ENCODE measurements at places on chromosomes 2 and 18.

DNA sequence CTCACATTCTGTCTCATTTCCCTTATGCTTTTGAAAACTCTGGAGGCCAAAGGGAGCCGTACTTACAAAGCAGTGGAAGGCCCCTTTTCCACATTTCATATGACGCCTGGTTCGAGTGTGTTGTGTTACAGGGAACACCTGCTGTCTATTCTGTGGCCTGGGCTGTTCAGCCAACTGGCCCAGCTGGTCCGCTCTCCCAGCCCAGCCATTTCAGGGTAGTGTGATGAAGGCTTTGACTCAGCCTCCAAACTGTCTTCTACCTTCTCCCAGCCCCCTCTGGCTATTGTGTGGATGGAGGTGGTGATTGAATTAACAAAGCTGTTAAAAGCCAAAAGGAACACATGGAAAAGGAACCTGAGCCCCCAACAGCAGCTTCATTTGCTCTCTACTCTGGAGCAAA lies 233.8 kb downstream of the ICOS start:
- no peak for DNase-seq

DNA sequence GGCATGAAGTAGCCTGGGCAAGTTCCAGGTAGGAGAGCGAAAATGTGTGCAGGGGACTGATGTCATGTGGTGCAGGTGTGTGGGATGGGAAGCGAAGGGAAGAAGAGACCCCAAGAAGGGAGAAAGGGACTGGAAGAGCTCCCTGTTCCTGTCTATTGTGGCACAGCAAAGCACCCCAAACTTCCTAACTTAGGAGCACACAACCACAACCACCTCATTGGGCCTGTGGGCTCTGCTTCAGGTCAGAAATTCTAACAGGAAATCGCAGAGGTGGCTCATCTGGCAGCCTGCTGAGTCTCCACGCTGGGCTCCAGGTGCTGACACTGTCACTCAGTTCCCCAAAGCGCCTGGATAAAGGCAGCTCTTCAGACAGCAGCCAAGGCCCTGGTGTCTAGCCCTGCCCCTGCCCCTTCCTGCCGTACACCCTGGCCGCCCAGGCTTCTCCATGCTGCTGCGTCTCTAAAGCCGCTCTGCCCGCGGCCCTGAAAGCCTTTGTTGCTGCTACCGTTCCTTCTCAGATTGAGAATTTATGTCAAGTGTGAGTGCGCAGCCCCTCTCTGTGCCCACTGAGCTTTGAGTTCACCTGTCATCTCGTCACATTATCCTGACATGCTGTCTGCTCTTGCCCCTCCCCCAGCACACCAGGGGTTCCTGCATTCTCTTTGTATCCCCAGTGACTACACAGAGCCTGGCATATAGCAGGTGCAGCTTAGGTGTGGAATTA lies 140.2 kb upstream of the BCL2L11 start:
- no peak for DNase-seq

- no peak for DNase-seq
Measured at GRCh38 chr2:220572385-220572784, 945.0 kb downstream of the SLC4A3 start.

DNA sequence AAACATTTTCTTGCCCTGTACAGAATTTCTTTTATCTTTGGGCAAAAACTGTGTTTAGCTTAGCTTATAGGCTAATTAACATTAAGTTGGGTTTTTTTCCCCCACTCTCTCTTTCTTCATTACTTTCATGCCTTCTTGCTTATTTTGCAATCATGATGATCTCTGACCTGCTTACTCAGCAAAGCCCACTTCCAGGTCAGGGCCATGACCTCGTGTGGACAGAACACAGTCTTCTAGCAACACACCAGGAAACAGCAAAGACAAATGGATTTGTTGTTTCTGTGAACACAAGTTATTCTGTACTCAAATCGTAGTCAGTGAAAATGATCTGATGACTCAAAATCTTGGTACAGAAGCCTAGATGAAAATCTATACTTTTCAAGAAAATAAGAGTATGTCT lies 60.7 kb downstream of the SPATS2L start:
- no peak for DNase-seq

DNA sequence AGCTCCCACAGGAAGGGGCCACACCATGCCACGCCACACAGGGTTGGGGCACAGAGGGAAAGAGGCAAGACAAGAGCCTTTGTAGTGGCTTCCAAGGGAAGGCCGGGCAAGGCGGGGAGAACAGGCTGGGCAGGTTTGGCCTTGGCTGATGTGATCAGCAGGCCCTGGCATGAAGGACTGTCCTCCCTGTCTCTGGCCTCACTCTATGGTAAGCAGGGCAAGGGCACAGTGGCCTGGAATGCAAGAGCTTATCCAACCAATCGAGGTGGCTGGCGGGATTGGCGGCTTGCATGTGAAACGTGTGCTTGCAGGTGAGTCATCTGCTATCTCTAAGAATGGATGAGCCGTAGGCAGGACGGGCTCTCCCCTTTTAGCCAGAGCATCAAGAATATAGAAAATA lies 6.4 kb upstream of the ATP9B start:
- no peak for DNase-seq

DNA sequence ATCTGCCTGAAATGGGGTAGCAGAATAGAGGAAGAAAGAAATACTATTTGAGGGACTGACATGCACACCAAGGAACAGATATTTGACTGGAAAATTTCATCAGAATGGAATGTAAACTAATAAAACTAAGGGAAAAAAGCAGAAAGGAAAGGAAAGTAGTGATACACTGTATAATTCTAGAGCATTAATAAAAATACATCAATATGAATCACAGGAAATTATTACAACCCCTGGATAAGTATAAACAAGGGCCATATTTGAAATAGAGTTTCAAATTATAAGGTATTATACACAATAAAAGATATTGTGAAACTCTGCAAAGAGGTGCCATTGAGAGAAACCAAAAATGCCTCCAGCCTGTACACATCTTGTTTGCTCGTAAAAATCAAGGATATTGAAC lies 149.6 kb downstream of the ICOS start:
- DNase-seq: no peak

Data from hepatic stellate cell (primary cell).